CD4-positive, alpha-beta T cell treated with Interleukin-2 at 100 ng/mL for 4 hours (primary cell): ENCODE measurements at places on chromosomes 4 and X.
A peak's percentile ranks its signal among the peaks of the same experiment; 100 is the strongest.

GRCh38 chr4:85452058-85452731, 22.8 kb upstream of the ARHGAP24 start:
- DNase-seq, result no peak

DNA sequence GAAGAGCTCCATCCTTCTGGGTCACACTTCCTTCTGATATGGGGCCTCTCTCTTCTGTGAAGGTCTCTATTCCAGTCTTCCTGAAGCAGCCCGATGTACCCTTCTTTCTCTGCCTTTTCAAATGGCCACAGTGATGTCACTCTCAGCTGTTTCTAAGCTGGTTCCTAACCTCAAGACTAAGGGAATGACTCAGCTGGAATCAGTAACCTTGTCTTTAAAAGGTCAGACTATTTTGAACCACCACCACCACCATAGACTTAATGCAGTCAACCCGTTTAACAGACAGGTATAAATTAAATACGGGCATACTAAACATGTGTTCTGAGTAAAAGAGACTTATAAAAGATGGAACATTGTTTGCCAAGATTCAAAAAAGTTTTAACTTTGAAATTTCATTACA, 121.0 kb downstream of the PPA2 start:
- no peak for DNase-seq

GRCh38 chr4:87118826-87119225, 101.6 kb downstream of the KLHL8 start:
- no peak for DNase-seq

- DNase-seq, result no peak
Measured at GRCh38 chr4:181194096-181194495, 1049.1 kb upstream of the TENM3 start.

DNA sequence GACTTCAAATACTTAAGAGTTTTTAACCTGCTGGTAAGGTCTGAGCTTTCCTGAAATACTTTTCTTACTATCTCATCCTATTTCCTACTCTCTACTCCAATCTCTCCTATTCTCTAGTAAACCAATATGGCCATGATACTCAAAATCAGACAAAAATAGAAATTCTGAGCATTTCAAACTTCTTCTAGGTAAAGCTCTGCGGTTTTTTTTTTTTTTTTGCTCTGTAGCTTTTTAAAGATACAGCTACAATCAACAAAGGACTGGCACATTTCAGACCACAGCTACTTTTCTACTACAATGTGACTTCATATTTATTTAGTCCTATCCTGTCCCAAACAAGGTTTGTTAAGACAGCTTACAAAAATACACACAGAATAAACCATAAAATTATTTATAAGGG, 31.1 kb downstream of the MAML3 start:
- DNase-seq, result no peak

DNA sequence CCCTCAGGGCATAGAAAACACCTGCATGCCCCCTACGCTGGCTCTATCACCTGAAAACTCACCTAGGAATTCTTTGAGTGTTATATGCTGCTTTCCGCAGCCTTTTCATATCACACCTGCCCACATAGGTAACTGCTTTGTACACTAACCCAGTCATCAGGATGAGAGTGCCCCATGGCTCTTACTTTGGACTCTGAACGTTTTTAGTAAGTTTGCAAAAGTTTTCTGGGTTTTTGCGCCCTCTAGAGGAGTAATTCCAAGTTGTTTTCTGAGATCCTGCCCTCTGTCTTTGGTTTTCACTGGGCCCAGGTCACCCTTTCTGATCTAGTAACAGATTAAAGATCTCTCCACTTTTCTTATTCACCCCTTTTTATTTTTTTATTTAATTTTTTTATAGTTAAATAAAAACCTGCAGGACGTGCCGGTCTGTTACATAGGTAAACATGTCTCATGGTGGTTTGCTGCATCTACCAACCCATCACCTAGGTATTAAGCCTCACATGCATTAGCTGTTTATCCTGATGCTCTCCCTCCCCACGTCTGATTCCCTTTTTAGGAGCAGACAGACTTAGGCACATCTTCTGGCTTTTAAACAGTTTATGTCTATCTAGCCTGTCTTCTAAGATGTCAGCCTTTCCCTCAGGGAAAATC, 139.2 kb downstream of the NWD2 start:
- peak; percentile 5 for DNase-seq

- no peak for DNase-seq
Measured at GRCh38 chr4:8910822-8911315, 39.2 kb upstream of the HMX1 start.

GRCh38 chrX:49291615-49292337, 11.7 kb upstream of the GAGE10 start:
- DNase-seq, result peak; percentile 73

GRCh38 chr4:25406081-25406692, 29.1 kb downstream of the ANAPC4 start:
- DNase-seq, result no peak

DNA sequence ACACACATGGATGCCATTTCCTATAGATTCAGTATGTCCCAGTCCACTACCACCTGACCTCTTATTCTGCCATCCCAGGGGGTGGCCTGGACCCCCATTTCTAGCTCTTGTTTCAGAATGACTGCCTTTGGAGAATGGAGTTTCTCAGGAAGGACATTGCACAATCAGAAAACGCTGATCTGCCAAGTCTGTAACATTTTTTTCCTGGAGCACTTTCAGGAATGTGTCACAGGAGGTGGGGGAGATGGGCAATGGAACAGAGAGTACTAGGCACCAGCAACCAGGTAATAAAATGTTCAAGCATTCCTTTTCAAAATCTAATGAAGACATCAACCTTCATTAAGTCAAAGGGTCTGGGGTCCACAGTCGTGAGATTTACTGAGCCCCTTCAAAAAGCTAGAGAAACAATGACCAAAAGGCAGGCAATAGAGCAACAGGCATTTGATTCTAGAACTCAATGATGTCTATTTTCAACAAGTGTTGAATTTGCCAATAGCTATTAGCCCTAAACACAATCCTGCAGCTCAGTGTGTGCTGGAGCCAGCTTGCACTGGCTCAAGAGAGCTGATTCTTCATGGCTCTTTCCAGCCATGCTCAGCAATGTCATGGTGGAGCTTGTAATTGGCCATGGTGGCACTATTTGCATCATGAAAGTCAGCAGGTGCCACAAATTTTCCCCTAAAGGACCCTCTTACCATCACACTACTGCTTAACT, 87.1 kb downstream of the KDR start:
- DNase-seq, result no peak

- DNase-seq, result no peak
Measured at GRCh38 chrX:54980334-54980733, 13.7 kb downstream of the PFKFB1 start.
